Activated CD4-positive, alpha-beta memory T cell treated with anti-CD3 and anti-CD28 coated beads for 36 hours (primary cell): ENCODE measurements at places on chromosomes 5 and 9. TPM values are rescaled to one million over a fixed set of nuclear protein-coding genes. Genes with fewer than 3 reads are reported as not detected.

- H3K27ac ChIP-seq = no peak overlapping the region
- no peaks in the 10 kb centered on the region for H3K27me3 ChIP-seq
- peaks cover 2% of the 10 kb centered on the region for H3K4me1 ChIP-seq
- no peaks in the 10 kb centered on the region for H3K36me3 ChIP-seq
- H3K4me3 ChIP-seq = no peak overlapping the region
These were observed 48.8 kb downstream of the NTNG2 start for GRCh38 chr9:132210472-132211145.

DNA sequence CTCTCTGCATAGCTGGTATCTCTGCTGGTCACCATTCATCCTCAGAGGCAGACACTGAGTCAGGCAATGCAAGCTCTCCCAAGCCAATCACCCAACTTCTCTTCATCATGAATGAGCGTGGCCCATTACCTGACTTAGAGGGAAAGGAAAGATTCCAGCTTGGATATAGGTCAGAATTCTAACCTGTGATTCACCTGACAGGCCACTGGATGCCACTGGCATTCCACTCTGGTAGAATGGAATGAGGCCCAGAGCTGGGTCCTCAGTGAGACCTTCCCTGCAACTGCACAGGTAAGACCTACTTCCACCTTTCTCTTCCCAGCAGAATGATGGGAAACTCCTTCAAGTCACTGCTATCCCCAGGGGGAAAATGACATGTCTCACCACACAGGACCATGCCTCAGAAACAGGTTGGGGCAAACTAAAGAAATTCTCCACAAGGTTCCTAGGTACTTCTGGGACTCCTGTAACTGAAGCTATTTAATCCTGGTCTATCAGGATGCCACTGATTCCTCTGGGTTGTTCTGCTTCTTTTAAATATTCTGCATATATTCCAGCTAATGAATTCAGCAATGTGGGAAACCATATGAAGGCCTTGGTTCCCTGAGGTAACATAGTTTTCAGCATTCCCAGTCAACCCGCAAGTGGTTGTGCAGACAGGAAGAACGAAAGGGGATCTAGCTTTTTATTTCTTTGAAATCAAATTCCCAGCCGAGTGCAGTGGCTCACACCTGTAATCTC is 62.0 kb downstream of the SUSD1 start:
- DNase-seq = peak; percentile 25
- H3K4me3 ChIP-seq = no peak overlapping the region
- H3K4me1 ChIP-seq = no peaks in the 10 kb centered on the region
- H3K27me3 ChIP-seq = no peaks in the 10 kb centered on the region
- no peak overlapping the region for H3K27ac ChIP-seq
- peaks cover 3% of the 10 kb centered on the region for H3K36me3 ChIP-seq

DNA sequence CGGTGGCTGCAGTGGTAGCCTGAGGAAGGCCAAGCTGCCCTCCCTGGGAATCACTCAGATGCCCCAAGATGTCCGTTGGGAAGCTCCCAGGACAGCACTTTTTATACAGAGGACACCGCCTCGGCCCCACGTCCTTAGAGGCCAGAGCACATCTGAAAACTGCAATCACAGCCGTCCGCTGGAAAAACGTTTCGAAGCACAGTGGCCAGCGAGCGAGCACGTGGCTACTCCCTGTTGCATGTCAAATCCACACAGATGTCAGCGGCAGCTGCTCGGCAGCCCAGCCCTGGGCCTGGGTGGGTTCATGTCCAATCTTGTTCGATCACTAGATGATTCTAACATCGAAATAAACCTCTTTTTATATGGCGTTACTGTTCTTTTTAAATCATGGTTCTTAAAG is 8.9 kb downstream of the PPP1R26 start:
- DNase-seq = no peak
- no peak overlapping the region for H3K4me3 ChIP-seq
- H3K4me1 ChIP-seq = no peaks in the 10 kb centered on the region
- H3K27ac ChIP-seq = no peak overlapping the region
- peaks cover 9% of the 10 kb centered on the region for H3K27me3 ChIP-seq

DNA sequence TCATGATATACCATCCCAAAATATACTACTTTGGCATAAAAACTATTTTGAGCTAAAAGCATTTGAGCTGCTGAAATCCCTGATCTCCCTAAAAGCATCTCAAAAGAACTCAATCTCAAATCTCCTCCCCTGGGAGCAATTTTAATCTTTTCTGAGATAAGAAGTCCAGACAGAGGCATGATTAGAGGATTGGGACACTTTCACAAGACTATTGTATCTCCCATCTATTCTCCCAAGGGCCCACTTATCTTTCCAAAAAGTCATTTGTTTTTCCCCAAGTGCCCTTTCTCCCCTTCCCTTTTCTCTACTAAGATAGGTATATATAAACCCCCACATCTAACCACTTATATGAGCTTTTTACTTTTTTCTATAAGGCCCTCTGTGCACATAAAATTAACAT is 79.7 kb downstream of the ALDH7A1 start:
- H3K4me1 ChIP-seq = peaks cover 6% of the 10 kb centered on the region
- no peak overlapping the region for H3K4me3 ChIP-seq
- no peak overlapping the region for H3K27ac ChIP-seq
- no peaks in the 10 kb centered on the region for H3K36me3 ChIP-seq
- no peak for DNase-seq

DNA sequence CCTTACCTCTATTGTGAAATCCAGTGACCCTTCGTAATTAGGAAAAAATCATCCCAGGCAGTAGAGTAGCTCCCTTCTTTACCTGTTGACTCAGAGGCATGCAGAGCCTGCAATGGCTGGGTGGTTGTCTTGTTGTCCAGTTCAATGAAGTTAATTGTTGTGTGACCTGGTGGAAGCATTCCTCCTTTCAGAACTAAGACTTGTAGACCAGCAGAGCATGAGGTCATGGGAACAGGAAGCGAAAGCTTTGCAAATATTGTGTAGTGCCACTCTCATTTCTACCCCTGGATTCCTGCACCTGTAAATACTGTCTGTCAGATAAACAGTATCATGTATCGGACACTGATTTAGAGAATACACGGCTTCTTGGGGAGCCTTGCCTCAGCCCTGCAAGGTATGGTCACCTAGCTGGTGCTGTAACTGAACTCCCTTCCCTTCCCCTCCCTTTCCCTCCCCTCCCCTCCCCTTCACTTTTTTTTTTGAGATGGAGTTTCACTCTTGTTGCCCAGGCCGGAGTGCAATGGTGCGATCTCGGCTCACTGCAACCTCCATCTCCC is 5.7 kb upstream of the PRXL2C start:
- no peak for DNase-seq
- H3K4me3 ChIP-seq = no peak overlapping the region
- no peak overlapping the region for H3K27ac ChIP-seq
- peaks cover 3% of the 10 kb centered on the region for H3K27me3 ChIP-seq
- H3K4me1 ChIP-seq = peaks cover 4% of the 10 kb centered on the region

- H3K27me3 ChIP-seq = peaks cover 10% of the 10 kb centered on the region
- H3K4me3 ChIP-seq = no peak overlapping the region
- H3K27ac ChIP-seq = no peak overlapping the region
- no peaks in the 10 kb centered on the region for H3K4me1 ChIP-seq
- no peak for DNase-seq
- no peaks in the 10 kb centered on the region for H3K36me3 ChIP-seq
These were observed 7.6 kb upstream of the FAM240B start for GRCh38 chr9:38727497-38728001.

DNA sequence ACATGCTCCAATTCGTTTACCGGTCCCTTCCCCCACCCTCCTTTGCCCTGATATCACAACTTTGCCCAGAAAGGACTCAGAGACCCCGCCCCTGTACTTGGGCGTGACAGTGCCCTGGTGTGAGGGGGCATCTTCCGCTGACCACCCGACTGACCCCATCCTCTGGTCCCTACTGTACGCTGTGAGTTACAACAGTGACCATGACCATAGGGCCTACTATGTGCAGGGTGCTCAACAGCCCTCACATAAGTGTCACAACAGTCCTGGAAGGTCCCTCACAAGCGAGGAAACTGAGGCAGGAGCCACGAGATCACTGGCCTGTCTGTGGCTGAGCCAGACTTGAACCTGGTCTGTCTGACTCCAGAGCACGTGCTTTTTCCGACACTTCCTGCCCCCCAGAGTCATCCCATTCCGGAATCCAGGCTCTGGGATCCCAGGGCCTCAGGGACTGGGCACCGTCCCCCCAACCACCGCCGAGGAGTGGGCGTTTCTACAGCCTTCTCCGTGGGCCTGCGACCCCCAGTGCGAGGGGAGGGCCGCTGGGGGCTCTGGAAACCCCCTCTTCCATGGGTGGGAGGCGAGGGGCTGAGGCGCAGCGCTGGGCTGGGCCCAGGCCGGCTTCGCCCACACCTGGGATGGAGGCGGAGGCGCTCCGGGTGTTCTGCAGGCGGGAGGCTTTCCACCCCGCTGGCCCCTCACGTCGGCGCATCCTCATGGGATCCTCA is 45.7 kb upstream of the GGTA1 start:
- no peaks in the 10 kb centered on the region for H3K4me1 ChIP-seq
- no peaks in the 10 kb centered on the region for H3K36me3 ChIP-seq
- DNase-seq = no peak
- H3K4me3 ChIP-seq = no peak overlapping the region
- no peak overlapping the region for H3K27ac ChIP-seq
- H3K27me3 ChIP-seq = peaks cover 16% of the 10 kb centered on the region

DNA sequence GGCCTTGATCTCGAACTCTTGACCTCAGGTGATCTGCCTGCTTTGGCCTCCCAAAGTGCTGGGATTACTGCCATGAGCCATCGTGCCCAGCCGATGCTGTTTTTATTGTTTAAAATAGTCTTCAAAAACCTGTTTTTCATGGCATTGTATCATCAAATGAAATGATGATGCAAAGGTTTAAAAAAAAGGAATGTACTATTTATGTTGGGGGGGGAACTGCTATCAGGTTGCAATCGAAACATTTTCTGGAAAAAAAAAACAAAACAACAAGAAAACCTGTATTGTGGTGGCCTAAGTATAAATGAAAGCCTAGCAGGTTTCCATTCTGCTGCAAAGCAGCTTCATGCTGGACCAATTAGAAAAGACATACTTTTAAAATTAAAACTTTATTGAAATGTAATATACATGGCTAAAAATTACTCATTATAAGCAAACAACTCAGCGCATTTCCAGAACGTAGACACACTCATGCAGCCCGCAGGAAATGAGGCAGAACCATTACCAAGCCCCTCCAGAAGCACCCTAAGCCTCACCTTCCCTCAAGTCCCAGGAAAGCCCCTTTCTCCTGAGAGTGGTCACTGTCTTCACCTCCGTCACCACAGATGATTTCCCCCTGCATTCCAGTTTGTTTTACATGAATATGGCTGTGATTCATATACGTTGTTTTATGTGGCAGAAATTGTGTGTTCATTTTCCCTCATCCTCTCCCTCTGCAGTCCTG is 19.0 kb downstream of the GPR107 start:
- DNase-seq = peak; percentile 31
- peaks cover 22% of the 10 kb centered on the region for H3K4me1 ChIP-seq
- no peak overlapping the region for H3K27ac ChIP-seq
- H3K27me3 ChIP-seq = no peaks in the 10 kb centered on the region

- DNase-seq = no peak
- H3K4me3 ChIP-seq = peak overlapping the region; percentile 56
- H3K27ac ChIP-seq = no peak overlapping the region
- no peaks in the 10 kb centered on the region for H3K36me3 ChIP-seq
These were observed 60.1 kb downstream of the MAT2B start for GRCh38 chr5:163565492-163565891.

DNA sequence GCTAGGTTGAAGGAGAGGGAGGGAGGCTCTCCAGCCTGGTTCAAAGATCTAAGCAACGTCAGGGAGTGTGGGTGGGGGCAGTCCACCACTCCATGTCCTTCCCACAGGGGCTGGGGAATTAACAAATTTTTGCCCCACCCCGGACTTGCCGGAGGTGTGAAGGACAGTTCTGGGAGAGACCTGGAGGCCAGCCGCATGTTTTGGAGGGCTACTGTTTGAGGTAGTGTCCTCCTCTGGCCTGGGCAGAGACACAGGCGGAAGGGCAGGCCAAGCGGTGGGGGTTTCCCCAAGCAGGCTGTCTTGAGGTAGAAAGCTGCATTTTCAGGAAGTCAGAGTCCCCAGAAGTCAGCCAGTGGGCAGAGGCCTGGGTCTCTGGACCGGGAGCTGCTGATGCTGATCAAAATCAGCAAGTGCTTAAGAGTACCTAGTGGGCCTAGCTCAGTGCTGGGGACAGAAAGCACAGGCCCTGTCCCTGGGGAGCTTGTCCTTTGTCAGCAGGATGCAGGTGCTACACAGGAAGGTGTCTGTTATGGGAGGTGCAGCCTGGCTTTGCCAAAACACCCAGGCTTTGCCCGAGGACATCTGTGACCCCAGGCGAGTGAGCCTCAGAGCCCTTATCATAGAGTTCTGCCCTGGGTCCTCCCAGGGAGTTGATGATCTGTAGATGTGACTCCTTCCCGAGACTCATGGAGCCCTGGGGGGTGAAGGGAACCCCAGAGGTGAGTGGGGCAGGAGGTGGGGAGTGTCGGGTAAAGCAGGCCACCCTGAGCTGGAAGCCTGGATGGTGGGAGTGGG is 18.5 kb downstream of the JADE2 start:
- no peaks in the 10 kb centered on the region for H3K27me3 ChIP-seq
- DNase-seq = peak; percentile 73
- H3K4me3 ChIP-seq = peak overlapping the region; percentile 83
- peaks cover 72% of the 10 kb centered on the region for H3K4me1 ChIP-seq
- peaks cover 28% of the 10 kb centered on the region for H3K36me3 ChIP-seq
- H3K27ac ChIP-seq = peak overlapping the region; percentile 98

DNA sequence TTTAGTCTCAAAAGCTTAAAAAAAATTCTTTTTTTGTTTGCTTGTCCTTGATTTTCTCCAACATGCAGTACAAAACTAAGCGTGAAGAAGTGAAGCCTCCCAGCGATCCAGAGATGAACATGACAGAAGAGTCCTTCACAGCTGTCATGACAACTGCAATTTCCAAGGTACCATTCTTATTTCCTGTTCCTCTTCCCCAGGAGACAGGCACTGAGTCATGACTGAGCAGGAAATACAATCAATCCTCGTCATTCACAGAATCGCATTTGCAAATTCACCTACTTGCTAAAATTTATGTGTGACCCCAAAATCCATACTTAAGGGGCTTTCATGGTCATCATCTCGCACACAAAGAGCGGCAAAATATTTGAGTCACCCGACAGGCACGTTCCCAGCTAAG is 77.3 kb downstream of the SLC1A1 start:
- no peak for DNase-seq
- H3K4me1 ChIP-seq = peaks cover 19% of the 10 kb centered on the region
- H3K27ac ChIP-seq = no peak overlapping the region

DNA sequence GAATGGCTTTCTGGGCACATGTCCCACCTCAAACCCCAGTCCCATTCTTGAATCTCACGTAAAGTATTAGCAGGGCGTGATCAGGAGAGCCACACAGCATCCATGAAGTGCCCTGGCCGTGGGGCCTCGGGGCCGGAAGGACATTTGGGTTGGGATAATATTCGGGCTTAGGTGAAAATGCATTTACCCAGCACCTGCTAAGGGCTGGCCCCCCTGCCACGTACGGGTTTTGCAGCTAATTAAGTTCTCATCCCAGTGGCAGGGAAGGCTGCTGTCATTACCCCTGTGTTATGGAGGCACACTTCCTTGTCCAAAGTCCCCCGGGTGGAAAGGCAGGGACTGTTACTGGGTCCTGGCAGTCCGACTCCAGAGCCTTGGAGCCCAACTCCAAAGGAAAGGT is 29.0 kb downstream of the ROPN1L start:
- no peak for DNase-seq
- H3K4me1 ChIP-seq = peaks cover 6% of the 10 kb centered on the region
- peaks cover 2% of the 10 kb centered on the region for H3K36me3 ChIP-seq
- no peak overlapping the region for H3K4me3 ChIP-seq

- no peak overlapping the region for H3K4me3 ChIP-seq
- no peak for DNase-seq
- no peaks in the 10 kb centered on the region for H3K27me3 ChIP-seq
- no peak overlapping the region for H3K27ac ChIP-seq
- H3K4me1 ChIP-seq = no peaks in the 10 kb centered on the region
These were observed 116.3 kb upstream of the SLC25A48 start for GRCh38 chr5:135718151-135718550.

The CCDC180 gene
- total RNA-seq = 1.1 TPM

The GKAP1 gene
- total RNA-seq = 4.6 TPM

The CHSY3 gene
- not detected for total RNA-seq

The EQTN gene
- not detected for total RNA-seq
